Stimulated activated CD8-positive, alpha-beta memory T cell treated with anti-CD3 and anti-CD28 coated beads, Interleukin-7, amount 100 ng/mL, for 4 hours (primary cell): ENCODE measurements at places on chromosomes 6 and 20.

- DNase-seq: no peak
These were observed 15.8 kb downstream of the KCNK15 start for GRCh38 chr20:44761423-44761822.

DNA sequence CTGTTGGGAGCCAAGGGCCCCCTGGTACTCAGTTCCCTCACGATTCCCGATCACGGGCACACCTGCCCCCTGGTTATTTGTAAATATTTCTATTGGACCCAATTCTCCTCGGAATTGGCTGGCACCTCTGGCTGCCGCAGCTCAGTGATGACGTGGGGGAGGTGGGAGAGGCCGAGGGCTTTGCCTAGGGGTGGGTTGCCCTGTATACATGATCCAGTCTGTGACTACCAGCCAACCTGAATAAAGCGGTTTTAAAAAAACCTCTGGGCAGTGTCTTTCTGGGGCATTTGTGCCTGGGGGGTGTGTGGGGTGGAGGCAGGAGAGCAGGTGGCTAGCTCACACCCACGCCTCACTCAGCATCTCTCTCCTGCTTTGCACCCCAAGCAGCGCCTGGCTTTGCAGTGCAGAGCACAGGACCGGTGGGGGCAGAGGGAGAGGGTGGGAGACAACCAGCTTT, 42.2 kb downstream of the VSTM2L start:
- no peak for DNase-seq

DNA sequence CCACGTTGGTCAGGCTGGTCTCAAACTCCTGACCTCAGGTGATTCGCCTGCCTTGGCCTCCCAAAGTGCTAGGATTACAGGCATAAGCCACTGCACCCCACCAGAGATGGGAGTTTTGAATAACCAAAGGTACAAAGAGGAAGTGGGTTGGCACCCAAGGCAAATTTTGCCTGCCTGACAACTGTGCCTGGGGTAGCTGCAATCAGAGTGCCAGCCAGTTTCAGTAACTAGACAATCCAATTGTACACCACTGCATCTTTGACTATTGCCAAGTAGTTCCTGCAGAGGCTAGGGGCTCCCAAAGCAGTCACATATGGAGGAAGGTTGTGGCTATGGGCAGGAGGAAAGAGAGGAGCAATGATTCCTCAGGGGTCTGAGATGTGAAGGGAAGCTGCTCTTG, 16.6 kb downstream of the ZC3H12D start:
- no peak for DNase-seq

- no peak for DNase-seq
These were observed 33.5 kb upstream of the TSPYL1 start for GRCh38 chr6:116313101-116313776.

DNA sequence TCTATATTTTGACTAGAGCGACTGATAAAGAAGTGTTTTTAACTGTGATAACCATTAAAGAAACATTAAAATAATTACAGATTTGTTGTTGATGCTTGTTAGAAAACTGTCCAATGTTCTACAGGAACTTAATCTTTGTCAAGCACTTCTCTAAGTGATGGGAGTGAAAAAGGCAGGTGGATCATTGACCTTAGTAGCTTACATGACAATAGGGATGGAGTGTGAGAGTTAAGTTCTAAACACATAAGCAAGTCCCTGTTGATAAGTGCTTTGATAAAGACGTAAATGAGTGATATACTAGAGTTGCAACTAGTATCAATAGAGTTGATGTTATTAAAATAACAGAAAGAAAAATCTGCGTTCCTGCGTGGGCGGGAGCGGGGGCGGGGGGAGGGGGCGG, 931.5 kb upstream of the EPHA7 start:
- no peak for DNase-seq

GRCh38 chr6:99341862-99342455, 7.5 kb downstream of the FAXC start:
- no peak for DNase-seq

GRCh38 chr6:158002249-158002950, 20.7 kb downstream of the SYNJ2 start:
- DNase-seq: no peak

GRCh38 chr6:168789699-168790098, 348.7 kb downstream of the SMOC2 start:
- DNase-seq: no peak
